SJSA1 (cell line): ENCODE measurements at places on chromosomes 1 and 21. TPM values are rescaled to one million over a fixed set of nuclear protein-coding genes. Genes with fewer than 3 reads are reported as not detected.

The LAD1 gene
- not detected in 2 replicates for total RNA-seq

The NR5A2 gene
- 0.03 TPM in 1 of 2 replicates, not detected in the other for total RNA-seq

The GSTM3 gene
- total RNA-seq, result 223 and 305 TPM in 2 replicates

The SLC27A3 gene
- 5.7 and 11.9 TPM in 2 replicates for total RNA-seq

The CA6 gene
- total RNA-seq, result not detected in 2 replicates

The STUM gene
- total RNA-seq, result 0.03 TPM in 1 of 2 replicates, not detected in the other
